ENCODE measurements at places on chromosomes 5 and 9. TPM values are rescaled to one million over a fixed set of nuclear protein-coding genes. Genes with fewer than 3 reads are reported as not detected.

DNA sequence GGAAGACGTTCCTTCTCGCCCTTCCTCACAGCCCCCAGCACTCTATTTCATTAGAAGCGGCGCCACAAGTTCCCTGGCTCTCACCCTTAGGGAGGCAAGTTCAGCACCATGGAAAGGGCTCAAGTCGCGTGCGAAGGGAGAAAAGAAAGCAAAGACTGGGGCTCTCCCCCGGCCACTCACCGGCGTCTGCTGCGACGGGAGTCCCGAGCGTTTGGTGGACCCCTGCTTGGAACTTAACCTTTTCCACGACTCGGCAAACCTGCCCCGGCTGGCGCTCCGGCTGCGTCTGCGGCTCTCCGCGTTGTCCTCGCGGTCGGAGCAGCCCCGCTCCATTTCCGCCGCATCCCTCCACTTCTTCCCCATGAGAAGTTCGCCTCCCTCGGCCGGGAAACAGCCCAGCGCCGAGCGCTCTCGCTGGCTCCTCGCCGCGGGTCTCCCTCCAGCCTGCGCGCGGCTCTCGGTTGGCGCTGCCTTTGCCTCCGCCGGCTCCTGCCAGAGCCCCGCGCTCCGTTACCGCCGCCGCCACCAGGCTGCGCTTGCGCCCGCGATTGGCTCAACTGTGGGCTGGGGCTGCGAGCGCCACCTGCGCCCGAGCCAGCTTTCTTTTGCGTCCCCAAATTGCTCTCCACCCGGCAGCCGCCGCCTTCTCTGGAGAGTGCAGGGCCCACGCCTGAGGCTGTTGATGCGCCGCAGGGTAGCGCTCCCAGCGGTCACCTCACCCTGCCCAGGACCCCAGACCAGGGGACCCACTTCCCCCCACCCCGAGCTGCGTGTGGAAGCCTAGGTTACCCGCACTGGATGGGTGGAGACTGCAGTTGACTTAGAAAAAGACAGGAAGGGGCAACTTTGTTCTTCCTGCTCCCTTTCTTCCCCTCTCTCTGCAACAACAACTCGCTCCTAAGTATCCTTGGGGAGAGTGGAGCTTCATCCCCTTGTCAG lies 321.6 kb downstream of the CEMIP2 start:
- DNase-seq: peak; percentile 68

- no peak for DNase-seq
Observed at GRCh38 chr5:140024928-140025327, 18.2 kb downstream of the NRG2 start.

DNA sequence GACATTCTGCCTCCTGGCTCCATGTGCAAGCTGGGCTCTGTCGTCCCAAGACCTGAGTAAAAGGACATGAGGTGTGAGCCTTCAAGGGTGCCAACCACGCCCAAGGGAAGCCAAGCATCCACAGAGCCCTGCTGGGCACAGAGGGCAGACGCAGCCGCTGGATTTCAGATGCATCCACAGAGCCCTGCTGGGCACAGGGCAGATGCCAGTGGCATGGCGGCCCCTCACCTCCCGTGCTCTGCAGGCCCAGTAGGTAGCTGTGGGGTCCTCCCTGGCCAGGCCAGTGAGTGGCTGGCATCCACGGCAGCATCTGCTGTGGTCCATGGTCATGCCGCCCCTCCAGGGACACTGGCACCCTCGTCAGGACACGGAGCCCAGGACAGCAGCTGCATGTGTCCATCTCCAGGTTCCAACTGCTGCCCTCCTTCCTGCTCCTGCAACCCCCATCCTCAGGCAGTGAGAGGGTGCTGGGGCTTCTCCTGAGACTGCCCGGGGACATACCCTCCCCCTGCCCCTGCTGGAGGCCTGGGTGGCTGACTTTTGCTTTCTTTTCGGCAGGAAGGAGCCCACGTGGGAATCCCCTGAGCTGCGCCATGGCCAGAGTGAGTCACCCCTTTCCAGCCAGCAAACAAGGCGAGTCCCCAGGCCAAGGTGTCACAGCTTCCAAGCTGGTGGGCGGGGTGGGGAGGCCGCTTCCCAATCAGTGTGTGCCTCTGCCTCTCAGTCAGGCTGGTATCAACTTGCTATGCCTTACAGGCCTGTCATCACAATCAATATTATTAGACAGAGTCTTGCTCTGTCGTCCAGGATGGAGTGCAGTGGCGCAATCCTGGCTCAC lies 4.0 kb upstream of the TRAF2 start:
- DNase-seq: peak; percentile 94

DNA sequence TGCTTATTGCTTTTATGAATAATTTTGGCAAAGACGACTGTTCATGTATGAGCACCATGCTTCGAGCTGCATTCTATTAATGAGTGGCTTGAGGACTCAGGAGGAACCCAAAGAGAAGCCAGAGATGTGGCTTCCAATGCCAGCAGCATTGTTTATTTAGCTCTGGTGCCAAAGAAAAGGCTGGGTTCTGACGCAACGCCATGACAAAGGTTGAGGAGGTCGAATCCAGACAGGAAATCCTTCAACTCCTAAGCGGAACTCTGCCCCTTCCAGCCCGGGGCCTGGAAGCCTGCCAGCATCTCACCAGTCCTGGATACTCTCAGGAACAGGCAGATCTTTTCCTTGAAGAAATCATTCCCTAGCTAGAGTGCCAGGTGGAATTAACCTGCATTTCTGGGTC lies 104.4 kb downstream of the ARHGAP26 start:
- DNase-seq: peak; percentile 92

GRCh38 chr9:104921067-104921741 lies 6.8 kb downstream of the ABCA1 start:
- no peak for DNase-seq

- DNase-seq: no peak
Observed at GRCh38 chr9:3032898-3033297, 189.0 kb upstream of the PUM3 start.

GRCh38 chr5:68730220-68730978 lies 363.4 kb upstream of the SLC30A5 start:
- peak; percentile 83 for DNase-seq

GRCh38 chr9:126886034-126886822 lies 25.8 kb downstream of the ZBTB34 start:
- no peak for DNase-seq

DNA sequence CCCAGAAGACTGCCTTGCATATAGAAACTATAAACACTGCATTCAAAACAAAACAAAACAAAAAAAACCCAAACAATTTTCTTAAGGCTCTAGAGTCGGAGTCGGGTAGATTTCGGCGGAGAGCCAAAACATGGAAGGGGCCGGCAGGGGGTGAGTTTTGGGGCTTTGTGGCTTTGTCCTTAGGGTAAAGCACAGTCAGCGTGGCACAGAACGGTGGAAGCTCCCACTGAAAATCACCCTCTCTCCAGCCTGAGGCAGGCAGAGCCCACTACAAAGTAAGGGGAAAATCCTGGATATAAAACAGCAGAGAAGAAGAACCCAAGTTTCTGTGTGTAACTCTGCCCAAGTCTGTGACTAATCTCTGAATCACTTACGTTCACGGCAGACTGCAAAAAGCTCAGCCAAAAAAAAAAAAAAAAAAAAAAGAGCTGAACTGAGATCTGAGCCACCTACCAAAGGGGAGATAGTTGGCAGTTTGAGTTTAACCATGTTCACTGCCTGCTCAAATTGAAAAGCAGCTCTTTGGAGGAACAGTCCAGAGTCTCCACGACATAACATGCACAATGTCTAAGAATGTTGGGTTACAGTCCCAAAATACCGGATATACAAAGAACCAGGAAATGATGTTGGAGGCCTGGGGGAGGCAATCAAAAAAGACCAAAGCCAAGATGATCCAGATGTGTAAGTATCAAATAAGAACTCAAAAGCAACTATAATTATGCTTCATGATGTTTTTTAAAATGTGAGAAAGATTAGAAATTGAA lies 26.6 kb upstream of the OR2K2 start:
- DNase-seq: peak; percentile 93

GRCh38 chr5:77852068-77852513 lies 76.0 kb upstream of the TBCA start:
- DNase-seq: no peak

- no peak for DNase-seq
Observed at GRCh38 chr9:137304383-137305059, 2.5 kb upstream of the NRARP start.

DNA sequence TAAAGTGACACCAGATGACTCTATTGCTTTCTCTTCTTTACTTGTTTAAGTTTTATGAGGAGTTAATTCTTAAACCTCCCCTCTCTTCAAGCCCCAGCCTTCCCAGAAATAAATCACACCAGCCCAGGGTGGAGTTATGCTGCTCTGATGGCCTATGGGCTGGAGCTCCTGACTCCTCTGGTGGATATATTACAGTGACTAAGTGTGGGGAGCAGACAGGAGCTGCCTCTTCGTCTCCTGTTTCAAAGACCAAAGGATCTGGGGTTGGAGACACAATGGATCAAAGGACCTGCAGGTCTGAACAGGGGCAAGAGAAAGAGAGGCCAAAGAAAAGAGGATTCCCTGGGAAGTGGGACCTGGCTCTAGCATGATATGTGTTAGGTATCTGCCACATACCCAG lies 312.0 kb upstream of the MSX2 start:
- peak; percentile 81 for DNase-seq

DNA sequence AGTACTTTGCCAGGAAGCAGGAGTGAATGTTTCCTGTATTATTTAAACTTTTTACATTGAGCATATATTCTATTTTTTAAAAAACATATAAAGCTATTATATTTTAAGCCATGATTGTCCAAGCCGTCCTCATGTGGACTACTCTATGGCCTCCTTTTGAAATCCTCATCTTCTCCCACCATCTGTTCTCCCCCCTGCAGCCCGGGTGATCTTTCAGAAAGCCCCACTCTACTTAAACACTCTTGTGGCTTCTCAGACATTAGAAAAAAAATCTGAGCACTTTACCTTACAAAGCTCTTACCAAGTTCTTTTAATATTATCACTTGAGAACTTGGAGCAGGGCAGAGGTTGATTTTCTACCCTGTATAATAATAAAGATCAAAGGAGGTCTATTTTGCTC lies 95.4 kb downstream of the CAVIN4 start:
- no peak for DNase-seq

GRCh38 chr5:69285448-69286116 lies 47.0 kb downstream of the CCDC125 start:
- no peak for DNase-seq

DNA sequence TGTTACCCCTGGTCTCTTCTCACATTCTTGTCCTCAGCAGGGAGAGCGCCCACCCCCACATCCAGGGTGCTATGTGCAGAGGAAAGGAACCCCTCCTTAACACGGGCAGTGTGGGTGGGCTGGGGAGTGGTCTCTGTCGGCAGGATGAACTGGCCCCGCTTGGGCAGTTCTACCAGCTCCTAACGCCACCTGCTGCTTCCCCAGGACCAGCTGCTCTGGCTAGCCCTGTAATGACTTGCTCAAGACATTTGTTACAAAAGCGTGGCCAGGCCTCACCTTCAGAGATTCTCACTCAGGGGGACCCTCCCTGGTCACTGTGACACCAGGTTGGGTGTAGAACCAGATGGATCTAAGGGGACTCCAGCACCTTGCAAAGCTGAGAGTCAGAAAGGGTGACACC lies 82.4 kb downstream of the HMCN2 start:
- DNase-seq: no peak

DNA sequence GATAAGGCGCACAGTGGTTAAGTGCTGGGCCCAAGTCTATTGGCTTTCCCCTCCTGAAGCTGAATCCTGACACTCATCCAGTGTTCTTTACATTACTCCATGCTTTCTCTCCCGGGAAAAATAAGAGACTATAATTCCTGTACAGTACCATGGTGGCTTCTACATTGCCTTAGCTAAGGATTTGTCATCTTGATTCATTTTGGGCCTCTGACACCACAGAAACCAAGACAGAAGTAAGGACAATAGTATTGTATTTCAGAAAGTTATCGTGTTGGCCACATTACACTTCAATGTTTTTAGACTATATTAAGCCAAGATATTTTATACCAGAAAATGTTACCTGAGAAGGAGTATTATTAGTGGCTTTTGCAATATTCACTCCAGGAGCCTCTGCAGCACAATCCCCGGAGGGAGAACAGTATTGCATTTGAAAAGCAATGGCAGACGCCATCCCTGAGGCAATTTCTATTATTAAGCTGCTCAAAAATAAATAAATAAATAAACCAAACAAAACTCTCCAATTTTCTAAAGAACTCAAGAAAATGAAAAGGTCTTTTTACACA lies 267.9 kb downstream of the ENC1 start:
- no peak for DNase-seq

DNA sequence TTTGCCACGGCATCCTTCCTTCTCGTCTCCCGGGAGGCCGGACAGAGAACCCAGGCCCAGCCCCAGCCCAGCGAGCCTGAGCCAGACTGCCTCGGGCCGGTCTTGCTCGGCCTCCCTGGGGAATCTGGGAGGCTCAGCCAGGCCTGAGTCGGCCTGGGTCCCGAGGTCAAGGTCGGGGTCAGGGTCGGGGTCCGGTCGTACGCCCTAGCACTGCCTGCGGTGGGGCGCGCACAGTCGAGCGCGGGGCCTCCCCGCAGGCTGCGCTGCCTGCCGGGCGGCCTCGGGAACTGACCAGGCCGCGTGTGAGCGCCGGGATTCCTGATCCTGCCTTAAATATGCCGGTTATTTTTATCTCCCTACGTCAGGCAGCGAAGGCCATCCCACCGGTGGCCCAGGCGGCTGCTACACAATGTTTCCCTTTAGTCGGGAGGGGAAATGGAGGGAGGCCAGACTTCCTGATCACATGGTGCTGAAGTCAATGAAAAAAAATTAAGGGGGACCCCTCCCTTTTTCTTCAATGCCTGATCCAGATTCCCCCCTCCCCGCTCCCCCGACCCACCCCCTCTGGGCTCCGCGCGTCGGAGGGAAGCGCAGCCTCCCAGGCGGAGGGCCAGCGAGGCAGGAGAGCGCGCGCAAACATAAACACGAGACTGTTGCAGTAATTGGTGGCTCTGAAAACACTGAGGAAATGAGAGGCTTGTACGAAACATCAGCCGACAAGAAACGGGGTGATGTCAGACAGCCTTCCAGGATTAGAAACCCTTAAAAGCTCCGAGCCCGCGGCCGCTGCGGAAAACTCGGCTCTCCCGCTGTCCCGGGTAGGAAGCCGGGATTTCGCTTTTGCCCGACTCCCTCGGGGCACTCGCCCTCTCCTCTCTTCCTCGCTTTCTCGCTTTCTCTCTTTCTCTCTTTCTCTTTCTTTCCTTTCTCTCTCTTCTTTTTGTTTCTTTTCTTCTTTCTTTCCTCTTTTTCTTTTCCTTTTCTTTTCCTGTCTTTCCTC lies 148.2 kb upstream of the KLF4 start:
- peak; percentile 70 for DNase-seq

DNA sequence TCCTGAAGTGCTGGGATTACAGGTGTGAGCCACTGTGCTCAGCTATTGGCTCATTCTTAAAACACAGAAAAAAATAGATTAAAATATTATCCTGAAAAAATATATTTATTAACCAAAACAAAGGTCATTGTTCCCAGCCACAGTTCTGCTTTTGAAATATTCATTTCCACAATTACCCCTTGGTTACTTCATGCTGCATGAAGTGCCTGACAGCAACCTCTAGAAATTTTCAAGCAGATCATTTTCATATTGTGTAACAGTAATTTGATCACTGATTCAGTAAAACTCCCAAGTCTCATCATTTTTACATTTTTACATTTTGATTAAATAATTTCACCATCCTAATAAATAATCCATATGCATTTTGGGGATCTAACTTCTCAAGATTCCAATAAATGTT lies 18.8 kb upstream of the GNAQ start:
- no peak for DNase-seq

The OSTF1 gene
- 80.5 TPM for total RNA-seq

The IFNA21 gene
- total RNA-seq: not detected

The PAPPA gene
- total RNA-seq: 0.20 TPM

The IL17B gene
- not detected for total RNA-seq

The INSYN2B gene
- total RNA-seq: 70.7 TPM
